Activated naive CD4-positive, alpha-beta T cell treated with anti-CD3 and anti-CD28 coated beads for 36 hours (primary cell): ENCODE measurements at places on chromosomes 2 and 18. TPM values are rescaled to one million over a fixed set of nuclear protein-coding genes. Genes with fewer than 3 reads are reported as not detected.

- DNase-seq, result no peak
Observed at GRCh38 chr18:69444221-69444620, 43.5 kb downstream of the DOK6 start.

DNA sequence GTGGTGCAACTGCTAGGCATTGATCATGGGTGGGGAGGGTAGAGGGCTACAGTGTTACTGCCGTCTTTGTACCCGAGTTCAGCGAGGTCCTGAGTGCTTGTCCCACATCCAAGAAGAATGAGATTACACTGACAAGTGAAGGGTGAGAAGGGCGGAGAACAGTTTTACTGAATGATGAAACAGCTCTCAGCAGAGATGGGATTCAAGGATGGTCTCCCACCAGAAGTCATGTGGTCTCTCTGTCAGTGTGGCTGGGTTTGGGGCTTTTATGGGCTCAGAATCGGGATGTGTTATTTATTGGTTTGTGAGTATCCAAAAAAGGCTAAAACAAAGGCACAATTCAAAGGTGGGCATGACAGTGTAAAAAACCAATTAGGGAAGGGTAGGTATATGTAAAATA, 10.8 kb upstream of the ASB1 start:
- DNase-seq, result no peak

- DNase-seq, result no peak
Observed at GRCh38 chr18:22558945-22559385, 141.2 kb upstream of the CTAGE1 start.

GRCh38 chr18:62735387-62735786, 20.0 kb downstream of the PHLPP1 start:
- no peak for DNase-seq

GRCh38 chr2:231272991-231273390, 74.6 kb downstream of the ARMC9 start:
- DNase-seq, result no peak

- peak; percentile 59 for DNase-seq
Observed at GRCh38 chr2:113098041-113098440, 29.4 kb upstream of the IL1RN start.

- peak; percentile 15 for DNase-seq
Observed at GRCh38 chr2:162890690-162891311, 52.2 kb upstream of the KCNH7 start.

- DNase-seq, result no peak
Observed at GRCh38 chr2:85718885-85719492, 24.8 kb downstream of the GNLY start.

GRCh38 chr2:71067567-71068217, 756 bp upstream of the NAGK start:
- DNase-seq, result peak; percentile 25

DNA sequence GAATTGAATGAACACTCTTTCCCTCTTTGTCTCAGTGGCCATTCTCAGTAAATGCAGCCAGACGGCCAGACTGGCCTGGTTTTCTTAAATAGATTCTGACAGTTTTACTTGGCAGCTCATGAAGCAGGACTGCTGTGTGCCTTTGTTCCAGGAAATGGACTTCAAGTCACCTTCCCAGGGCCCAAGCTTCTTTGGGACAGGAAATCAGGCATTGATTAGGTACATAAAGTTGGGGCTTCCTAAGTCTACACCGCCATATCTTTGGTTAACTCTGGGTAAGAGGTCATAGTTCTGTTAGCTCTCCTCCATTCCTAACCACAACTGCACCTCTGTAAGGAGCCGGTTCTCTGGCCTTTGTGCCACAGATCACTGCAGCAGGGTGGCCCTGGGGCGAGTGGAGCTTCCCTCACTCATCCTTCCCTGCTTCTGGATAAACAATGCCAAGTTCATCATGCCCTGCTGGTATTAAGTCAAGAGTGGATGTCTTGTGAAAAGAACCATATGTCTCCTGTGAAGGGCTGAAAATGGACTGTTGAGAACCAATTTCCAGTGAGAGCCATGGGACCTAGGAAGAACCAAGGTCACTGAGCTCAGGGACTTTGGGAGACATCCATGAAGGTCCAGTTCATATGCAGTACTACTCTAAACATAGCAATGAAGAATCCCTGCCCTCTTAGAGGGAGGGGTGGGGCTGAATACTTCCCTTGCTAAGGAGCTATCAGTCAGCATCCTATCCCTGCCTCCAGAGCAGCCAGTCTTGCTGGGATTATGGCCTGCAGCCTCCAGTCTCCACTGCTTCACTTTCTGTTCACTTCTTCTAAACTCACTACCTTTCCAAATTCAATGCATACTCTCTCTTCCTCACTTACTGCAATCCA, 122.6 kb upstream of the XPO1 start:
- no peak for DNase-seq

GRCh38 chr18:44871771-44872170, 191.1 kb downstream of the SETBP1 start:
- DNase-seq, result no peak

DNA sequence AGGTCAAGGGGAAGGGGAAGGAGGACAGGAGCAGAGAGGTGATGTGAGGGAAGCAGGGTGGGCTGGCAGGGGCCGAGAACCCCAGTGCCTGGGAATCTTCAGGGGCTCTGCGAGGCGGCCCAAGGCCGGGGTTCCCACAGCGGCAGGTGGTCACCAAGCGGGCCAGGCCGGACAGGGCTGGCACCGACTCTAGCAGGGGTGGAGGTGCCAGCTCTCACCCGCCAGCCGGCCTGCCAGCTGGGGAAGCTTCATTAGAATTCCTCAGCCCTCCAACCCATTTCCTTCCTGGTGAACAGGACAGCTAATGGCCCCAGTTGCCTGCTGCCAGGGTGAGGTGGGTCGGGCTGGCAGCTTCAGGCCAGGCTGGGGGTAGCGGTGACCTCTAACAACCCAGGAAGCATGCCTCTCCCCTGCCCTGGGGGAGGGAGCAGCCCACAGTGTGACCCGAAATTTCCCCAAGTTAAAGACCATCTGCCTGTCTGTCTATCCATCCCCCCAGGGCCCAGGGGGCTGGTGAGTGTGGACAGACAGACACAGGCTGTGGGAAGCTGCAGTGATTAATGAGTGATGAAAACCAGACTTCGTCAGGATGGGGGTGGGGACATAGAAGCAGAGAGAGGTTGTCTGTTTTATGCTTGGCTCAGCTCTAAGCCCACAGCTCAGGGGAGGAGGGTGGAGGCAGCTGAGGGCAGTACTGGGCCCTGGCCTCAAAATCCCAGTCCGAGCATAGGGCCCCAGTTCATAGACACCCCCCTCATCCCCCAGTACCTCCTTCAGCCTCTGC, 144.1 kb downstream of the ZFP36L2 start:
- DNase-seq, result no peak

DNA sequence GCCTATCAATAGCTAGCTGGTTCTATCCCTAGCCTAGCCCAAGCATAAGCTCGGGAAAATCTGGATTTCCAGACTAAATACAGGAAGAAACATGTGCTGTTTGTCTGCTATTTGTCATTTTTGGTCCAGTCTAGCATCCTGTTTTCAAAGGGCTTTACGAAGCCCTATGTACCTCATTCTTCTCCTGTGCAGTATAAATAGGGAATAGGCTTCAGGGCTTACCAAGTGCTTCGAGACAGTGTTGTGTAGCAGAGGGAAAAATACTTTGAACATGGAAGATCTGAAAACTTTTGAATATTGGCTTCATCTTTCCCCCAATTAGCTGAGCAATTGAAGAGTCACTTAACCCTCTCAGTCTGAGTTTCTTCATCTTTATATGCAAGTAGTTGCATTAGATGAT, 679.8 kb downstream of the TDRD15 start:
- DNase-seq, result no peak

DNA sequence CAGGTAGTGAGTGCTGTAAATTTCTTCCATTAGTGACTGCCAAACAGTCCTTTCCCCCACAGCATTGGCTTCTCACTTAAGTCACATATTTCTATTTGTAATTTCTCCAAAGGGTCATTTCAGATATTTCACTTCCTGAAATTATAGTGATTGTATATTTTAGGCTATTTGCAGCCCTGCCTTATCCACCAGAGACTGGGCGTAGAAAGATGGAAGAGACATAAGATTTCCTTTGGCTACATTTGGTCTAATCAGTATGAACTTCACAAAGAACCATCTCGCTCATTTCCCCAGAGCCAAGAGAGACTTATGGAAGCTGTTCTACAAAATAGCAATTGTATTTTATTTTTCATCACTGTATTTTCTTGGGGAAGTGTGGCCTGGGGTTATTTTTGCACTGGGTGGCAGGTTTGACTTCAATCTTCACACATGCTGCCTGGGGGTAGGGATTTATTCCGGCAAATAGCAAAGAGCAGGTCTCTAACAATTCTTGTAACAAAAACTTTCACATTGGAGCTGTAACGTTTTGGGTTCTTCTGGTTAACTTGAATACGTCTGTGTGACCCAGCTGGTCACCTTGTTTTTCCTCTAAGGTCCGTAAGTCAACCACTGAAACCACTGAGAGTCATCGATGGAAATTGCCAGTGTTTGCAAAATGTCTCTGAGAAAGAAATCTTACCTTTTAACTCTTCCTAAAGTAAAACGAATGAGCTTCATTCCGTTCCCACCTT, 170.6 kb upstream of the SERPINE2 start:
- no peak for DNase-seq

GRCh38 chr2:204645018-204645773, 99.9 kb downstream of the PARD3B start:
- DNase-seq, result no peak

- DNase-seq, result no peak
Observed at GRCh38 chr18:74921057-74921820, 287.7 kb downstream of the PTGR3 start.

GRCh38 chr18:57529151-57529550, 57.4 kb downstream of the FECH start:
- DNase-seq, result no peak

DNA sequence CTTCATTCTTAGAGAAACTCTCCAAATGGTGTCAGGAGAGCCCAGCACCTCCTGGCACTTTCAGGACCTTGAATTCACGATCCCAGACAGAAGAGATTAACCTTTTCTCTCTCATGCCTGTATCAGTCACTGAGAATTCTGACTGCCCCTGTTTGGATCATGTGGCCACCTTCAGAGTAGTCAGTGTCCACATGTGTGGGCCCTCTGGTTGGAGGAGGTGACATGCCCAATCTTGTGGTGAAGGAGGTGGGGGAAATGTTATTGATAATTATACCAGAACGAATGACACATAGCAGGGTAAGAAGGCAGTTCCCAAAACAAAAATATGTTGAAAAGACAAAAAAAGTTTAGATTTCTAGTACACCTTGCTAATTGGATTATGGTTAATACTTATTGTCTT, 31.7 kb downstream of the UBXN4 start:
- DNase-seq, result no peak

DNA sequence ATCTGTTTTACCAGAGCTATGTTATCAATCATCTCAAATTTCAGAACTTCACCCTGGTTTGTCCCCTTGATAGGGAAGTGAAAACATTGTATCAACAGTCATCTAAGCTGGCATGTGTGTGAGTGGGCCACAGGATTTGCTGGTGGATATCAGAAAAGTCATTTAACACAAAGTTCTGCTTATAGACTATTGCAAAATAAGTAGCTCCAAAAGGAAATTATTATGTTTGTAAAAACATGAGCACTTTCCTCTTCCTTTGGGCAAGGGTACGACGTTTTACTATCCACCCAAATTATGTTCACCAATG, 20.7 kb upstream of the COPS8 start:
- no peak for DNase-seq

DNA sequence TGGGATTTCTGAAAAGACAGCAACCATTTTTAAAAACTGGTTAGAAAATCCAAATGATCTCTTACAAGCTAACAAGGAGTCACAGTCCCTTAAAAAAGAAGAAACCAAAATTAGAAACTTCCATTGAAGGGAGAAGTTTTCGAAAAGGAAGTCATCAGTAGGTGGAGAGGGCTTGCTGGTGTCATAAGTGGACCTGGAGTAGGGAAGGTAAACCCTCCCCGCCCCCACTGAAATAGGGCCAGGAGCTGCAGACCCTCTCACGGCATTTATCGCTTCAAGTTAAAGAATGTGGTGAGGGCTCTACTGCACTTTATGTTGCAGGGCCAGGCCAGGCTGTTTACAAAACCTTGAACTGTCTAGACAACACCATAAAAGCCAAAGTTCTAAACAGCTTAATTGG, 2.9 kb downstream of the HOXD11 start:
- no peak for DNase-seq

- no peak for DNase-seq
Observed at GRCh38 chr2:99880964-99881294, 261.5 kb downstream of the AFF3 start.

DNA sequence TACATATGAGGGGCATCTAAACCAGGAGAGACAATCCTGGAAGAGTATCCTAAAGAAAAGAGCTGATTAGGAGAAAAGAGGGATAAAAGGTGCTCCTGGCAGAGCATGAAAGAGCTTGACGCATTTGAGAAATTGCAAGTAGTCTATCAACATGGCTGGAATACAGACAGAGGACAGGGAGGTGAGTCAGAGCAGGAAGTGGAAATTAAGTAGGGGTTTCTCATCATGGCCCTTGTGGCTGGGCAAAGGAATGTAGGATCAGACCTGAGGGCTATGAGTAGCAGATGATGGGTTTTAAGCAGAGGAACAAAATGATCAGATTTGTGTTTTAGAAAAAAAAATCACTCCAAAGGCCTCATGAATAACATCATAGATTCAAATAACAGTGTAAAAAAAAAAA, 49.2 kb upstream of the UGP2 start:
- no peak for DNase-seq

- DNase-seq, result no peak
Observed at GRCh38 chr2:190210471-190210870, 109.2 kb downstream of the HIBCH start.

- DNase-seq, result no peak
Observed at GRCh38 chr2:162261032-162261945, 18.0 kb upstream of the FAP start.

DNA sequence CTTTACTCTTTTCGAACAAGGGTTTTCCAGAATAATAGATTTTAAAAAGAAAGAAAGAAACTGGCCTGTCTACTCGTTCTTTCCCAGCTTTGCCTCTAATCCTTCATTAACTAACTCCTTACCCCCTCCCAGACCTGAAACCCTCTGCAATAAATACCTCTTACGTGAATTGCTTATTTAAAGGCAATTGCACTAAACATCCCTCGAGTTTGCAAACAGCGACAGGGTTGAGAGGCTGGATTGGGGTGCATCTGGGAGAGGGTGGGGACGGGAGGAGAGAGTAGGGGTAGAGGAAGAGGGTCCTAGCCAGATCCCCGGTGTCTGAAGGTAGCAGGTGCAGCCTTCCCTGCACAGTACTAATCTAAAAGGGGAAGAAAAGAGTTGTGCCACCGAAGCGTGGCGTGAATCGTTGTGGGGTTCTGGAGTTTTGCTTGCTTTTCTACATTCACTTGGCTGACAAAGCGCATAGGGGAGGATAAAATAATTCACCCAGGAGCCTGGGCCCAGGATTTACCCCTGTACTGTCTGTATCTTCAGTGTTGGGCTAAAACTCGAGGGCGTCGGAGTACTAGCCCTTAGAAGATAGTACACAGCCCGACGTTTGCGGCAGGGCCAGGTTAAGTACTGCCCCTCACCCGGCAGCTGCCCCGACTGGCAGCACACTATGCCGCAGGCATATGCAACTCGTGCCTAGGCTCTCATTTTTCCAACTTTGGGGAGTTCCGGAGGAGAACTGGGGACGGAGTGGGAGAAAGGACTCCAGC, 1.9 kb upstream of the NEUROD1 start:
- no peak for DNase-seq

The ADCY3 gene
- 44.8 TPM for total RNA-seq

The FZD7 gene
- 0.17 TPM for total RNA-seq

The TCF4 gene
- 0.91 TPM for total RNA-seq

The LAMA3 gene
- total RNA-seq, result 0.05 TPM

The EML6 gene
- 0.49 TPM for total RNA-seq

The ZSWIM2 gene
- not detected for total RNA-seq

The FBXO48 gene
- total RNA-seq, result 1.1 TPM

The GAREM2 gene
- 1.1 TPM for total RNA-seq

The GPR55 gene
- total RNA-seq, result 0.43 TPM

The LDLRAD4 gene
- total RNA-seq, result 21.3 TPM

The SPHKAP gene
- not detected for total RNA-seq

The SLC20A1 gene
- total RNA-seq, result 73.5 TPM
